ENCODE measurements at places on chromosomes 6 and 20.

DNA sequence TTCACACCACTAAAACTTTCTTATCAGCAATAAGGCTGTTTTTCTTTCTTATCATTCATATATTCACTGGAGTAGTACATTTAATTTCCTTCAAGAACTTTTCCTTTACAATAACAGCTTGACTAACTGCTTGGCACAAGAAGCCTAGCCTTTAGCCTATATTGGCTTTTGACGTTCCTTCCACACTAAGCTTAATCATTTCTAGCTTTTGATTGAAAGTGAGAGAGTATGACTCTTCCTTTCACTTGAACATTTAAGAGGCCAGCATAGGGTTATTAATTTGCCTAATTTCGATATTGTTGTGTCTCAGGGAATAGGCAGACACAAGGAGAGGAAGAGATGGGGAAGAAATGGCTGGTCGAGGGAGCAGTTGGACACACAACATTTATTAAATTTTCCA is 23.6 kb downstream of the THEMIS start:
- DNase-seq = peak; percentile 54

- no peak for DNase-seq
These were observed 29.1 kb downstream of the OPN5 start for GRCh38 chr6:47810885-47811284.

DNA sequence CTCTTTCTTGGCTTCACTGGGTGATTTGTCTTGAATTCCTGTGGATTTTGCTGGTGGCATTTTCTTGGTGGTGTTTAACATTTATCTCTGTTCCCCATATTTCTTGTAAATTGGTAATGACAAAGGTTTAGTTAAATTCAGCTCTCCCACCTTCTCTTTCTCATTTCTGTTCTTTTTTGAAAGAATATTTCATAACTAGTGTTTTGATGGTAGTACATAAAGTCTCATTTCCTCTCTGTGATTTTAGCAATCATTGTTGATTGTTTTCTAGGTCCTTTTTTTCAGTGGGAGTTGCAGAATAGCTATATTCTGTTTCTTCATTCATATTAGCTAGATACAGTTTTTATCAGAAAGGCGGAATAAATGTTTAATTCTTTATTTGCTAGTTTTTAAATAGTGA is 73.1 kb downstream of the QKI start:
- no peak for DNase-seq

DNA sequence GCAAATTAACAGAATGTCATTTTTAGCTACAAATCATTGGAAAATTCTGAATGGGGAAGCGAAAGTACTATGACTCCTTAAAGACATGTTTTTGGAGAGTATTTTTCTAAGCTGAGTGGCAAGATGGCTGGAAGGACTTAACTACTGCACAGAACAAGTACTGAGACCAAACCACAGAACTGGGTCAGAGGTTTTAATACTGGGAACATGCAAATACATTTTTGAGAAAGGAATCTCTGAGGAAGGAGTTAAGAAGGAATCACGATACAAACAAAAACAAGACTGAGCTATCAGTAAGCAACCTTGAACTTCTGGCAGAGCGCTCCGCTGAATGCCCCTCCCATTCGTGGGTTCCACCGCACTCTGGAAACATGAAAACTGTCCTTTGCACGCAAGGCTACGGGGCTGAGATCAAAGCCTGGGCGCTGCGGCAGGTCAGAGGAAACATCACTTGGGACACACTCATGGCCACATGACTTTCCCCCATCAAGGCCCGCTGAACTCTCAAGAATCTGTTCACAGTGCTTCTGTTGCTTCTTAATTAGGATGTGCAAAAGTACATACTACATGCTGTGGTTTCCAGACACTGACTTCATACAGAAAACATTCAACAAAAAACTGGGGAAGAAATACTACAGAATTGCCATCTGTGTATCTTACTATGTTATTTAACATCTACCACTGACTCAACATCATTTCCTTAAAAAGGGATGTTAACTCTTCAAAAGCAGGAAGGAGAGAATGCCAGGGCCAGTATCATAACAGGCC is 27.8 kb downstream of the SLC23A2 start:
- DNase-seq = no peak

Data from T-helper 1 cell (primary cell).